ENCODE measurements at places on chromosomes 7 and 10.

DNA sequence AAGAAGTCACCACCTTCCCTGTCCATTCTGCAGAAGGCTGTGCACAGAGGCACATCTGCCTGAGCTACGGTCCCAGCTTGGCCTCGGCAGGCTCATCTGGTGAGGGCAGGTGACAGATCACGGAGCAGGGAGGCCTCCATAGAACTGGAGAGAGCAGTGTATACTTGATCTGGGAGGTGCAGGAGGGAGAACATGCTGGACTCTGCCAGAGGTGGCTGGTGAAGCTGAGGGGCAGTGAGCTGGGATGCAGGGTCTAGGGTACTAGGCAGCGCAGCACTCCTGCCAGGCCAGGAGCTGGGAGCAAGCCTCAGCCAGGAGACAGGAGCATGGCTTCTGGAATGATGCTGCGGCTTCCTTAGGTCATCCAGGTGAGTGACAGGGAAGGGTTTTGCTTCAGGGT, 553.0 kb downstream of the TCERG1L start:
- no peak overlapping the region for H3K4me3 ChIP-seq
- no peaks in the 10 kb centered on the region for H3K4me1 ChIP-seq
- DNase-seq: no peak
- H3K36me3 ChIP-seq: no peaks in the 10 kb centered on the region
- no peaks in the 10 kb centered on the region for H3K27me3 ChIP-seq

- peaks cover 4% of the 10 kb centered on the region for H3K4me1 ChIP-seq
- DNase-seq: no peak
- H3K27me3 ChIP-seq: no peaks in the 10 kb centered on the region
- no peak overlapping the region for H3K27ac ChIP-seq
These were observed 23.4 kb downstream of the CBLL1 start for GRCh38 chr7:107767391-107767790.

DNA sequence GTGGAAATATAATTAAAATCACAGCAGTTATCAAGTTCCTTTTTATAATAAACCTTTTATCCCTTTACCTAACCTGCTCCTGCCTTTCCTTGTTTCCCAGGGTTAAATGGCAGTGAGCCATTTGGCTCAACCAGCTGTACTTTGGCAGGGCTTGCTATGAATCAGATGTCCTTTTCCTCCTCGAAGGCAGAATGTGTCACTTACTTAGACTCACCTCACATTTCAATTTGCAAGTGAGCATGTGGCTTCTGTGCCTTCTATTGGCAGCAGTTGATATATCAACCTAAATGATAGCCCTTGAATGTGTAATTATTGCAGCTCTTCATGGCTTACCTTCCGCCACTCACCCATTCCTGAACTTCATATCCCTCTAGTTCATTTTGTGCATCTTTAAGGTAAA, 301.7 kb downstream of the CSTF2T start:
- H3K4me1 ChIP-seq: no peaks in the 10 kb centered on the region
- DNase-seq: no peak
- no peaks in the 10 kb centered on the region for H3K27me3 ChIP-seq
- H3K4me3 ChIP-seq: no peak overlapping the region

DNA sequence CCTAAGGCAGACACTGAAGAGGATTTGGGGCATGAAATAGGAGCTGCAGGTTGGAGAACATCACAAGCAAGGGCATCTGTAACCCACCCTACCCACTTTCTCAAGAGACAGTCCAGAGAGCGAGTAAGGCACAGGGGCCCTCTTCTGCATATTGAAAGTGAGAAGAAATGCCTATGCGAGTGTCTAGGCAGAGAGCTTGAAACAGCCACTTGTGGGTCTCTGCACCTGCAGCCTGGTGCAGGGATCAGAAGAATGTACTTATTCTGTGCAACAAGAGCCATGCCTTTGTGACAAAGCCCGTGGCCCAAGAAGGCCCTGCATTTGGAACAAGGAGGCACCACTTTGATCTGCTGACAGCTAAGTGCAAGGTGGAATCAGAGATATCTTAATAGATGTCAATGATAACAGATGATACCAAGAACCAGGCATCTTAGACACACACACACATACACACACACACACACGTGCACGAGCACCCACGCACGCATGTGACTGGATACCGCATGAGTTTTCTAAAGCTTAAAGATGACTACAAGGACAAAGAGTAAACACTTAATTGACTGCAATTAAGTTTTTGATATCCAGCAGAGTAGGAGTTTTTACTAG, 89.3 kb downstream of the NPSR1 start:
- peaks cover 20% of the 10 kb centered on the region for H3K27me3 ChIP-seq
- no peaks in the 10 kb centered on the region for H3K36me3 ChIP-seq
- no peak for DNase-seq
- H3K4me1 ChIP-seq: no peaks in the 10 kb centered on the region

DNA sequence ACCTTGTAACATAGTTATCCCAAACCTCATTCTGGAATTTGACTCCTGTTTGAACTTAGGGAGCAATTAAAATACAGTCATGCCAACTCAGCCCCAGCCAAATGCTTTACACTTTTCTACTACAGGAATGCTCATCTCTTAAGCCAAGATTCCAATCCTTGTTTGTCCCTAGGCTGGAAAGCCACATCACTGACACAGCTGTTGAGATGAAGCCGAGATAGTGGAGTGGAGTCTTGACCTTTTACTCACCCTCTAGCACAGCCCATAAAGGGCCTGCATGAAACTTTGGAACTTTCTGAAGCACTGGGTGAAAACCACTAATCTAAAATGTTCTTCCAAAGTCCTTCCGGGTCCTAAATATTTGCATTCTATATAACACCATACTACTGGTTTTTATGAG, 247.3 kb downstream of the ETV1 start:
- H3K36me3 ChIP-seq: no peaks in the 10 kb centered on the region
- H3K4me1 ChIP-seq: no peaks in the 10 kb centered on the region
- H3K27me3 ChIP-seq: no peaks in the 10 kb centered on the region

GRCh38 chr10:125479059-125479458, 203.9 kb downstream of the TEX36 start:
- peaks cover 38% of the 10 kb centered on the region for H3K27me3 ChIP-seq
- no peak for DNase-seq
- H3K4me1 ChIP-seq: no peaks in the 10 kb centered on the region
- H3K4me3 ChIP-seq: no peak overlapping the region
- no peaks in the 10 kb centered on the region for H3K36me3 ChIP-seq

- no peak overlapping the region for H3K4me3 ChIP-seq
- no peaks in the 10 kb centered on the region for H3K36me3 ChIP-seq
- H3K27me3 ChIP-seq: no peaks in the 10 kb centered on the region
- no peaks in the 10 kb centered on the region for H3K4me1 ChIP-seq
- no peak for DNase-seq
These were observed 1121.7 kb upstream of the CELF2 start for GRCh38 chr10:9895981-9896380.

GRCh38 chr10:106582291-106582690, 582.2 kb downstream of the SORCS1 start:
- DNase-seq: no peak
- H3K27ac ChIP-seq: no peak overlapping the region
- no peaks in the 10 kb centered on the region for H3K4me1 ChIP-seq
- no peaks in the 10 kb centered on the region for H3K27me3 ChIP-seq
- H3K4me3 ChIP-seq: no peak overlapping the region
- H3K36me3 ChIP-seq: no peaks in the 10 kb centered on the region

DNA sequence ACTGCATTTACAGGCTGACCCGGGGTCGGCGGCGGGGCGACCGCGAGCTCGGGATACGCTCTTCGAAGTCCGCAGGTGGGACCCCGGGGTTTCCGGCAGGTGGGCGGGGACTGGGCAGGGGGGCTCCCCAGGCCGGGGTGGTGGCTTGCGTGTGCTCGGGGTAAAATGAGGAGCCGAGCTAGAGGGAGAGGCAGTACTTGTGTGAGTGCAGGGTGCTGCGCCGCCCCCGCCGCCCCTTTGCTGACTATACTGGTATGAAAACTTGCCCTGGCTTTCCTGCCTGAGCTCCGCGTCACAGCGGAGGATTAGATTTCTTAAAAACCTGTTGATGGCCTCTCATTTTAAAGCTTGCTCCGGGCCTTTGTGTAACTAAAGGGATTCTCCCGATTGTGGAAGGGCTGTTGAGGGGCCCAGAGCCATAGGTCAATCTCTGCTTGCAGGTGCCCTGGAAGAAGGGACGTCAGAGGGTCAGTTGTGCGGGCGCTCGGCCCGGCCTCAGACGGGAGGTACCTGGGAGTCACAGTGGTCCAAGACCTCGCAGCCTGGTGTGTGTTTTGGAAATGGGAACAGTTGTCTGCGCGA, 488 bp downstream of the ARMC10 start:
- H3K27ac ChIP-seq: peak overlapping the region; percentile 94
- DNase-seq: peak; percentile 51
- H3K4me3 ChIP-seq: peak overlapping the region; percentile 96

- no peaks in the 10 kb centered on the region for H3K27me3 ChIP-seq
- no peaks in the 10 kb centered on the region for H3K4me1 ChIP-seq
- no peak overlapping the region for H3K4me3 ChIP-seq
- no peaks in the 10 kb centered on the region for H3K36me3 ChIP-seq
- no peak for DNase-seq
- no peak overlapping the region for H3K27ac ChIP-seq
These were observed 77.6 kb downstream of the BICC1 start for GRCh38 chr10:58590152-58590840.

DNA sequence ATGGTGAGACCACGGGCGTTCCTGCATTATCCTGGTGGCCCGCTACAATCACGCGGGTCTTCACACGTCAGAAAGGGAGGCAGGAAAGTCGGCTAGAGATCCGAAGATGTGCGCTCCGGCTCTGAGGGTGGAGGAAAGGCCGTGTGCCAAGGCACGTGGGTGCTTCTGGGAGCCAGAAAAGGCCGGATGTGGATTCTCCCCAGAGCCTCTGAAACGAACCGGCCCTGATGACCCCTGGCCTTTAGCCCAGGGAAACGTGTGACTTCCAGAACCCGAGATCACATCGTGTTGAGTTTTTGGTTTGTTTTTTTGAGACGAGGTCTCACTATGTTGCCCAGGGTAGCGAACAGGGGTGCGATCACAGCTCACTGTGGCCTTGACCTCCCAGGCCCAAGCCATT, 244.2 kb downstream of the ELFN1 start:
- H3K4me1 ChIP-seq: peaks cover 26% of the 10 kb centered on the region
- H3K27me3 ChIP-seq: no peaks in the 10 kb centered on the region
- H3K4me3 ChIP-seq: no peak overlapping the region
- peak overlapping the region; percentile 25 for H3K27ac ChIP-seq
- peaks cover 19% of the 10 kb centered on the region for H3K36me3 ChIP-seq
- no peak for DNase-seq

GRCh38 chr10:25682203-25682851, 251.7 kb upstream of the MYO3A start:
- no peaks in the 10 kb centered on the region for H3K27me3 ChIP-seq
- H3K27ac ChIP-seq: no peak overlapping the region
- DNase-seq: no peak
- H3K4me3 ChIP-seq: no peak overlapping the region
- H3K36me3 ChIP-seq: no peaks in the 10 kb centered on the region

DNA sequence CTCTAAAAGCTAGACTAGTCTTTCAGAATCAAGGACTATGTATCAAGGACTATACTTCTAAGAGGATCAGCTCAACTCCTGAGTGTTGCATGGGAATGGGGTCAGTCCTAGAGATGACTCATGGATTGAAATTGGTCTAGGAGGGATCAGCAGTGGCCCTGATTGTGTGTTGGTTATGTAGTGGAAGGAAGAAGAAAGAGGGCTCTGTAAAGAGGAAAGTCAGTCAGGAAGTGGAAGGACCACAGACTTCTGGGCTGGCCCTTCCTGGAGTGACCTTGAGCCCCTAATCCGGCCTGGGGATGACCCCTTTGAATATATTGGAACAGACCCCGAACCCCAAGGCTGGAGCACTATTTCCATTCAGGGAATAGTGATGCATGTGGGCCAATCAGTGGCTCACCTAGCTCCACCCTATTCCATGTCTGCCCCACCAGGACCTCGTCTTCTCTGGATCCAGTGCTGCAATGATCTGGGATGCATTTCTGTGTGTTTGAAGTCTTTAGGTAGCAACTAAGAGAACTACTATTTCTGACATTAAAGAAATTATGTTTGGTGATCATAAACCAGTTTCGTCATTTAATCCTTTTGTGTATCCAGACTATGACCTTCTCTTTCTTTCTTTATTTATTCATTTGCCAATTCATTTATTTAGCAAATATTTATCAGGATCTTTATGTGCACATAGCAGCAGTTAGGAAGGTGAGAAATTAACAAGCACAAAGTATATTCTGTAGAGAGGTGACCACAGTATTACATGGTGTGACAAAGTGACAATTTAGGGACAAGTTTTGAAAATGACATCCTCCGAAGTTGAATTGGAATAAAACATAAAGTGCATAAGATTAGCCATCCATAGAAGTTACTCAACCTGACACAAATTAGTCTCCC, 48.6 kb upstream of the KIF5B start:
- no peaks in the 10 kb centered on the region for H3K36me3 ChIP-seq
- peaks cover 13% of the 10 kb centered on the region for H3K27me3 ChIP-seq
- no peak overlapping the region for H3K27ac ChIP-seq
- H3K4me1 ChIP-seq: no peaks in the 10 kb centered on the region
- no peak for DNase-seq
- no peak overlapping the region for H3K4me3 ChIP-seq

DNA sequence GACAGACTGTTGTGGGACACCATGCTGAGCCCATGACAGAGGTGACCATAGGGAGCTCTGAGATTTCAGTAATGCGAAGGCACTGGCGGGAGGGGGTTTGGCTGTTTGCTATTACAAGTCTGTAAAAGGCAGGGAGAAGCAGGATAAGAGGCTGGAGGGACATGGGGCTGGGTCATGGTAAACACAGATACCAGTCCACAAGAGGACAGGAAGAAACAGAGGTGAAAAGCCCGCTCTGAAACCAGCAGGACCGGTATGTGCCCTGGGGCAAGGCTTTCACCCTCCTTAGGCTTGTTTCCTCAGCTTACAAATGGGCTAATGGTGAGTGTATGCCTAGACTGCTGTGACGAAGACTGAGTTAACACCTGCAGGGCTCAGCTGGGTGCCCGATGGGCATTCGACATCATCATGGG, 34.1 kb downstream of the ANXA11 start:
- H3K4me1 ChIP-seq: peaks cover 18% of the 10 kb centered on the region
- no peak overlapping the region for H3K4me3 ChIP-seq
- peak overlapping the region; percentile 72 for H3K27ac ChIP-seq
- DNase-seq: no peak
- peaks cover 57% of the 10 kb centered on the region for H3K36me3 ChIP-seq

GRCh38 chr7:23520582-23520981, 11.2 kb downstream of the TRA2A start:
- no peak overlapping the region for H3K27ac ChIP-seq
- no peak overlapping the region for H3K4me3 ChIP-seq
- peaks cover 91% of the 10 kb centered on the region for H3K36me3 ChIP-seq
- H3K27me3 ChIP-seq: no peaks in the 10 kb centered on the region

Measured in effector memory CD8-positive, alpha-beta T cell (primary cell).